ENCODE measurements at places on chromosomes 13 and 19.

GRCh38 chr19:4441994-4442818 is 15.4 kb downstream of the UBXN6 start:
- DNase-seq, result no peak

DNA sequence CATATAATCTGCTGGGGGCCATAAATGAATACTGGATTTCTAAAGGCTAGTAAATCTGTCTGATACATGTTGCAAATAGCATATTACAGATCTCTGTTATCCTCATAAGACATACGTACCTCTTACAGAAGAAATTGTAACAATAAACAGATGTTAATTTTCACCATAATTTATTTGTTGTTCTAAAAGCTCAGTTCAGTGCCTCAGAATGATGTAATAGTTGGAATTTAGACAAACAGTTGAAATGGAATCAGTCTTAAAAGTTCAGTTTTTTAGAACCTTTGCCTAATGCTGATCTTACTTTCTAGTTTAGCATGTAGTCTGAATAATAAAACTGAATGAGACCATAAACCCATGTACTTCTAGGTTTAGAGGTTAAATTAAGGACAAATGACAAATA is 43.1 kb downstream of the B3GLCT start:
- DNase-seq, result no peak

- DNase-seq, result no peak
Observed at GRCh38 chr13:97561182-97561581, 127.2 kb downstream of the RAP2A start.

- DNase-seq, result no peak
Observed at GRCh38 chr19:8242211-8242821, 33.1 kb downstream of the CERS4 start.

- no peak for DNase-seq
Observed at GRCh38 chr13:39335721-39336120, 267.3 kb downstream of the LHFPL6 start.

DNA sequence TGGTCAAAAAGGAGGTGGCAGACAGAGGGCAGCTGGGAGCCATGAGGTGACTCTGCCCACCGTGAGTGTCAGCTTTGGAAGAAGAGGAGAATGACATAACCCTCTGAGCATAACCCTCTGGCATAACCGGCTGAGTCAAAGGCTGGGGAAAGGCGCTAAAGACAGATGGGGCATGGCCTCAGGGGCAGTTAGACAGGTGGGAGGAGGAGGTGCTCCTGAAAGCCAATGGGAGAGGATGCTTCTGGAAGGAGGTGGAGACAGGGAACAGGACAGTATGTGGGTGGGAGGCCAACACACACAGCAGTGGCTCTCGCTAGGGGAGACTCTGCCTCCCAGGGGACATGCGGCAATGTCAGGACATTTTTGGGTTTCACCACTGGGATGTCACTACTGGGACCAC is 17.1 kb downstream of the ELAVL1 start:
- DNase-seq, result no peak

DNA sequence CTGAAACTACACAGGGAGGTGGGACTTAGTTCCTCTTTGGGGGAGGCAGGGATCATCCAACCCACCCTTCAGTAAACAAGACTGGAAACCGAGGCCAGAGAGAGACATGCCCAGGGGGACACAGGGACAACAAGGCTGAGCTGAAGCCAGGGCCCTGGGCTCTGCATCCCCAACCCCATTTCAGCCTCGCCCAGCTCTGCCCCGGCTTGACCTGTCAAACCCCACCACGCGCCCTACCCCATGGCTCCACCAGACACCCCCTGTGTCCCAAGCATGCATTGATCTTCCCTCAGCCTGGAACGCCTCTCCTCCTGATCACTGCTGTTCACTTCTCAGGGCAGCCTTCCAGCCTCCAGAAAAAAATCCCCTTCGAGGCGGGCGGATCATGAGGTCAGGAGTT is 2.0 kb upstream of the APC2 start:
- no peak for DNase-seq

- no peak for DNase-seq
Observed at GRCh38 chr13:83752141-83752540, 130.1 kb downstream of the SLITRK1 start.

- DNase-seq, result no peak
Observed at GRCh38 chr13:89846926-89847585, 1500.4 kb upstream of the MIR17HG start.

- DNase-seq, result no peak
Observed at GRCh38 chr19:18220632-18221275, 5.5 kb downstream of the PDE4C start.

DNA sequence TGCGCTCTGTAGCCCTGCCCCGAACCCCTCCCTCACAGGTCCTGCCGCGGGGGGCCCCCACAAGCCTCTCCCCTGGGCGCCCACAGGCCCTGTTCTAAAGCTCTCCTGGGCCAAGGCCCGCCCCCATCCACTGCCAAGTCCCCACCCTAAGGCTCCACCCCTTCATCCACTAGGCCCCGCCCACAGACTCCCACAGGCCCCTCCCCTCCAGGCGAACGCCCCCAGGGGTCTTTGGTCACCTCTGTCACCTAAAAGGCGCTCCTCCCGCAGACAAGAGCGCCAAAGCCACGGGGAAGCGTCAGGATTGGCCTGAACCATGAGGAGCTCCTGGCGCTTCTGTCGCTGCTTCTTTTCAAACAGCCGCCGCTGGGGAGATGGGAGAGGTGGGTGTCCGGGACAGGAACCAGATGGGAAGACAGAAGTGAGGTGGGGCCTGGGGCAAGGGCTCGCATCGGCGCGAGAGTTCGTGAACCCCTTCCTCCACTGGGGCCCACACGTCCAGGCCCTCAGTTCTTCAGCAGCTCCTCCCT is 2.3 kb downstream of the TULP2 start:
- DNase-seq, result no peak

DNA sequence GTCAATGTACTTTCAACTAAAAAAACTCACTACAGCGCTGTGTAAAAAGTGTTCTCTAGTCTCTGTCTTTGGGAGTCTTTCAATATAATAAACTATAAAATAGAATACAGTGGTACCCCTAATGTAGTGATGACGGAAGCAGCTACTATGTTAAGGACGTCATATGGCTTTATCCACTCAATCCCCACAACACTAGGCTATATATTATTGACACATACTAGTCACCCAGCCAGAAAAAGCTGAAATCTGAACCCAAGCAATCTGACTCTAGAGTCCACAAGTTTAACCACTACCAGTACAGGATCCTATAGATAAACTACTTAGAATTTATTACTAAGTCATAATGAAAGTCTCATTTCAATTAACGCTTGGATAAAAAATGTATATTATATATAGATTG is 48.3 kb downstream of the ELF1 start:
- no peak for DNase-seq

GRCh38 chr19:8144273-8144995 is 5.0 kb downstream of the FBN3 start:
- DNase-seq, result no peak

- DNase-seq, result no peak
Observed at GRCh38 chr19:8097198-8097597, 44.6 kb downstream of the CCL25 start.

GRCh38 chr13:113043931-113044330 is 61.7 kb upstream of the F7 start:
- no peak for DNase-seq

DNA sequence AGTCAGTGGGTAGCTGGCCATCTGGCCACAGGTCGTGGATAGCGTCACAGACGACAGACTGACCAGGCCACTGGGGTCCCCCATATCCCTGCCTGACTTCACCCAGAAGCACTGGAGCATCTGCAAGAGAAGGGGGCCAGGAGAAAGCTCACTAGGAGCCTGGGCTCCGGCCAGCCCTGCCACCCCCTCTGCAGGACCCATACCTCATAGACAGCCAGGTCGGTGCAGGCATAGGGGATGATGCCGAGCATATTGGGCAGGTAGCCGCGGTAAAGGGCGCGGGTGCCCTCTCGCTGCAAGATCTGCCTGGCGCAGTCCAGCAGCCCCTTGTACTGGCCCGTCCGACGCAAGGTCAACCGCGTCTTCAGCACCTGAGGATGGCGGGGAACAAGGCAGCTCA is 2.5 kb upstream of the KHSRP start:
- no peak for DNase-seq

DNA sequence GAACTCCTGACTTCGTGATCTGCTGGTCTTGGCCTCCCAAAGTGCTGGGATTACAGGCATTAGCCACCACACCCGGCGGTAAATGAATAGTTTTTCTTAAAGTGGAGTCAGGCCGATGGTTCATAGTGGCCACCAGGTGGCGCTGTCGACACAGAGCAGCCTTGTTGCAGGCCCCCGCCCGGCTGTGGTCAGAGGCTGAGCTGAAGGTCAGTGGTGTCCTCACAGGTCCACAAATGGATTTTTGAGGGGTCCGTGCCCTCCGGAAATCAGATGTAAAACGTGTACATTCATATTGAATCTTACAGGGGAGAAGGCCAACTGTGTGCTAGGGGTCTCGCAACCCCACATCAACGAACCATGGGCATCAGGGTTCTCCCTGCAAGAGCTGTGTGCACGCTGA is 13.4 kb upstream of the WDR18 start:
- DNase-seq, result no peak

DNA sequence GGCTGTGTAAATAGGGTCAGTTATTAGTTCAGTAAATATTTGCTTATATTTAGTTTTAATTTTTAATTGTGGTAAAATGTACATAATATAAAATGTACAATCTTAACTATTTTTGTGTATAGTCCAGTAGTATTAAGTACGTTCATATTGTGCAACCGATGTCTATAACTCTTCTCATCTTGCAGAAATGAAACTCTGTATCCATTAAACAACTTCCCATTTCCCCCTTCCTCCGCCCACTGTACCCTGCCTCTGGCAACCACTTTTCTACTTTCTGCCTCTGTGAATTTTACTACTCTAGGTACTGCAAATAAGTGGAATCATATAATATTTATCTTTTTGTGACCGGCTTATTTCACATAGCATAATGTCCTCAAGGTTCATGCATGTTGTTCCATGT is 24.4 kb downstream of the UBAC2 start:
- DNase-seq, result no peak

- DNase-seq, result peak; percentile 75
Observed at GRCh38 chr19:664913-665443, 2.0 kb upstream of the RNF126 start.

DNA sequence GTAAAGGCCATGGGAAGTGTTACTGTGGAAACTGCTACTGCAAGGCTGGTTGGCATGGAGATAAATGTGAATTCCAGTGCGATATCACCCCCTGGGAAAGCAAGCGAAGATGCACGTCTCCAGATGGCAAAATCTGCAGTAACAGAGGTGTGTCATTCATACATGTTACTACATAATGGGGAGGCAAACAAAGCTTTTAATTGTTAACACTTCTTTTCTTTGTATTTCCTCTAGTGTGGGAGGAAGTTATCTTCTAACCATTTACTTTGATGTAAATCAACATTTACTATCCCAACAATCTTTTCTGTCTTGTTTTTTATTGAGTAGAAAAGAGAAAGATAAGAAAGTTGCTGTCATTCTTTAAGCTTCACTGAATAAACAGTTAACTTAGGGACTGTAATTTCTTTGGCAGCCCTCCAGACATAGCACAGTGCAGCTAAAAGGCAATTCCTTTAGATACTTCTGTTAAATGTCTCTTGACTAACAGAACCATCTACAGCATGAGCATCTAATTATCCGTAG is 126.9 kb downstream of the ITGBL1 start:
- DNase-seq, result no peak
